ENCODE measurements at places on chromosomes 12 and 14. TPM values are rescaled to one million over a fixed set of nuclear protein-coding genes. Genes with fewer than 3 reads are reported as not detected.
A peak's percentile ranks its signal among the peaks of the same experiment; 100 is the strongest.

DNA sequence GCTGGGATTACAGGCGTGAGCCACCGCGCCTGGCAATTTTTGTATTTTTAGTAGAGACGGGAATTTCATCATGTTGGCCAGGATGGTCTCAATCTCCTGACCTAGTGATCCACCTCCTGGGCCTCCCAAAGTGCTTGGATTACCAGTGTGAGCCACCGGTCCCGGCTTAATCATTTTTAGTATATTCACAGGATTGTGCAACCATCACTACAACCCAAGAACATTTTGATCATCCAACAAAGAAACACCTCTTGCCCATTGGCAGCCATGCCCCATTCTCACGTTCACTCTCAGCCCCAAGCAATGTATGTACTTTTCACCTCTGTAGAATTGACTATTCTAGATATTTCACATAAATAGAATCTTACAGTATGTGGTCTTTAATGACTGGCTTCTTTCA is 19.9 kb downstream of the SP1 start:
- no peak for DNase-seq

DNA sequence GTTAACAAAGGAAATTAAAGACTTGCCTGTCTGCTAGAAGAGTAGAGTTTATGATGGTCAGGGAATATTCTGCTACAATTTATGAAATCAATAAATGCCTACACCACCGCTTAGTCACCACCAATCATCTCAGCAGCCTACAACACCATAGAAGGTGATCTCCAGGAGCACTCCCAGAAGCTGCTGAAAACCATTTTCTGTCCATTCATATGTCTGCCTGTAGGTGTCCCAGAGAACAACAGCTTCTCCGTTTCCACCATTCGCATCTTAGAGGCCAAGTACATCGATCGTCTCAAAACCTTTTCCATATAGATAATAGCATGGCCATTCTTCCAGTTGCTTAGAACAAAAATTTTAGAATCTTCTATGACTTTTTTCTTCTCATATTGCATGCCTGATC is 303.4 kb downstream of the KCNC2 start:
- no peak for DNase-seq

GRCh38 chr14:77406086-77406485 is 17.2 kb downstream of the NOXRED1 start:
- DNase-seq: no peak

- DNase-seq: no peak
Measured at GRCh38 chr12:63403256-63403655, 252.3 kb upstream of the AVPR1A start.

INHBE gene
- not detected for total RNA-seq

DNA sequence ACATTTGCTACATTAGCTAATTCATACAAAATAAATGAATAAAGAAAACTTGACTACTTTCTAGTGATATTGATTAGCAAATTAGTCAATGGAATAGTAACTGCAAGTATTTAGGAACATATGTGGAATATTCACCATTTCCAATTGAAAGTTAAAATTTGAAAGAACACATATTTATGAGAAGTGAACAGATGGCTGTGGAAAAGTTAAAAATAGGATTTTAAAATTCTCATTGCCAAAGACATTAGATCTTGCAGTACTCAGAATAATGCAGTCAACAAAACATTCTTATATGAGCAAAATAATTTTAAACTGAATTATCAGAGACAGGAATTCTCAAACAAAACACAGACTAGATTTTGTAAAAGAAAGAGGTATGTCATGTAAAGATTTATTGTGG is 613.9 kb upstream of the NOVA1 start:
- no peak for DNase-seq

DNA sequence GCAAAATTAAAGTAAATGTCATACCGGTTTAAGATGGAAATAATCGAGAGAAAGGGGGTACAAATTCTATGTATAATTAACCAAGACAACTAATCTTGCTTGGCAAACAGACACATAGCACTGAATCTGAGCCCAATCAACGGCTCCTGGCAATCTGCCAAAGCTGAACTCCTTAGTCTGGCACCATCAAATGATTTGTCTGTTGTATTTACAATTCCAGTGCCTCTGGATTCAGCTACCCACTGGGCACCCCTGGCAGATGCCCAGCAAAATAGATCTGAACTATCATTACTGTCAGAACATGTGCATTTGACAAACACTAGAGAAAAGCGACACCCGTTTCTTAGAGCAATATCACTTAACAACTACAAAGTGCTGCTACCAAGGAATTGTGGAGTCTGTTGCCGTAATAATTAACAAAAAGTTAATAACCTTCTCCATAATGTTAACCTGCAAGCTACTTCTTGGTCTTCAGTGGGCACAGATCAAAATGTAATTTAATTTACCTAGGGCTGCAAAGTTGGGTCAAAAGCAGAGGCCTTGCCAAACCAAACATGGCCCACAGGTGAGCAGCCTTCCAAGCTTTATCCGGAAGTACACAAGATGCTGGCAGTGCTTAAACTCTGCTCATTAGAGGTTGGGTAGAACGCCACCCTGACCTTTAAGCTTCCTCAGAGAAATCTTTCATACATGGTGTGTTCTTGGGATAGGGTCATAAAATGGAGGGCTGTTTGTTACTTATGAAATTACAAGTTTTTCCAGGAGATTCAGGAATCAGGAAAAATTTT is 7.6 kb downstream of the EGLN3 start:
- no peak for DNase-seq

GRCh38 chr14:100323942-100324307 is 786 bp downstream of the SLC25A47 start:
- DNase-seq: no peak

NYNRIN gene
- total RNA-seq: 42.8 TPM

GRCh38 chr14:56004786-56005185 is 113.4 kb upstream of the PELI2 start:
- no peak for DNase-seq

- DNase-seq: peak; percentile 92
Measured at GRCh38 chr12:9169979-9170634, 38.1 kb downstream of the PZP start.

GPRC5A gene
- total RNA-seq: 17.6 TPM

ANO4 gene
- 0.12 TPM for total RNA-seq

TAS2R31 gene
- total RNA-seq: 4.3 TPM

DCTN2 gene
- total RNA-seq: 161 TPM

DNA sequence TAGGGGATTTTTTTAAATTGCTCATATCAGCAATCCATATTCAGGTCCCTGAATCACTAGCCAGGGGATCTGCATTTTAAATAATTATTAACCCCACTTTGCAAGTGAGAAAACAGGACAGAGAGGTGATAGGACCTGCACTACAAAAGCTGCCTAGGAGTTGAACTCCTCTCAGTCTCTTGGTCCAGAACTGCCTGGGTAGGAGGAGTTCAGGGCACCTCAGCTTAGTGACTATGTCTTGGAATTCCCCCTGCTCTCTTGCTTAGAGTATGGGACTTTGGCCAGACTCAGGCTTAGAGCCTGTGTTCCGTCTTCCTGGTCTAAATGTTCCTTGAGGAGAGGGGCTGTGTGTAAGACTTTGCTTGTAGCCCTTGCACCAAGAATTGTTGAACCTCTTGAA is 68.2 kb upstream of the WSCD2 start:
- DNase-seq: no peak

DNA sequence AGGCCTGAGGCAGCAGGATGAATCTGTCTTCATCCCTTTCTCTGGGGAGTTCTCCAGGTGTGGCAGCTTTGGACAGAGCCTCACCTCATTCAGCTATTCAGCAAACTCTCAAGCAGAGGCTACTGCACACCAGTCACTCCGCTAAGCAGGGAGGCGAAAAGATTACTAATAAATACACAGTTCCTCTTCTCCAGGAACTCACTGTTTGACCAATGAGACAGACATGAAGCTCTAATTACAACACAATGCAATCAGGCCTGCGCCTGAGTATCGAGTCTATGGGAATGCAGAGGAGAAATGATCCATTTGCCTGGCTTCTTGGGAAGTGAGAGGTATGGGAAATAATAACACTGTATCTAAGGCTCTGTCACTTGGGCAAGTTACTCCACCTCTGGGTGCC is 178.1 kb downstream of the CRADD start:
- no peak for DNase-seq

TAS2R8 gene
- total RNA-seq: not detected

GRCh38 chr12:76375470-76375869 is 27.3 kb upstream of the BBS10 start:
- no peak for DNase-seq

ASIC1 gene
- total RNA-seq: 0.55 TPM

FGF6 gene
- total RNA-seq: not detected

LIN7A gene
- 4.3 TPM for total RNA-seq
